ENCODE measurements at places on chromosomes 4 and X.

GRCh38 chr4:38982361-38983095 lies 49.7 kb downstream of the TMEM156 start:
- no peak for DNase-seq

GRCh38 chr4:148893095-148893494 lies 450.9 kb upstream of the NR3C2 start:
- DNase-seq: no peak

- DNase-seq: no peak
Observed at GRCh38 chr4:43339435-43339834, 446.9 kb downstream of the GRXCR1 start.

GRCh38 chr4:26082565-26082964 lies 168.5 kb downstream of the SMIM20 start:
- no peak for DNase-seq

- DNase-seq: no peak
Observed at GRCh38 chr4:141686879-141687278, 50.5 kb downstream of the IL15 start.

GRCh38 chr4:153099391-153100140 lies 104.7 kb upstream of the TRIM2 start:
- DNase-seq: no peak

DNA sequence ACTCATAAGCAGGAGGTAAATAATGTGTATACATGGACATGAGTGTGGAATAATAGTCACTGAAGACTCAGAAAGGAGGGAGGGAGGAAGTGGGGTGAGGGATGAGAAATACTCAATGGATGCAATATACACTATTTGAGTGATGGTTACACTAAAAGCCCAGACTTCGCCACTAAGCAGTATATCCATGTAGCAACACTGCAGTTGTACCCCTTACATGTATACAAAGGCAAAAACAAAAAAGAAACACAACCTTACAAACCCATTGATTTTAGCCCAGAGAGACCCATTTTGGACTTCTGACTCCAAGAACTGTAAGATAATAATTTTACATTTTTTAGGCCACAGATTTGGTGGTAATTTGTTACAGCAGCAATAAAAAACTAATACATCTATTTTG lies 51.5 kb downstream of the VMA21 start:
- no peak for DNase-seq

DNA sequence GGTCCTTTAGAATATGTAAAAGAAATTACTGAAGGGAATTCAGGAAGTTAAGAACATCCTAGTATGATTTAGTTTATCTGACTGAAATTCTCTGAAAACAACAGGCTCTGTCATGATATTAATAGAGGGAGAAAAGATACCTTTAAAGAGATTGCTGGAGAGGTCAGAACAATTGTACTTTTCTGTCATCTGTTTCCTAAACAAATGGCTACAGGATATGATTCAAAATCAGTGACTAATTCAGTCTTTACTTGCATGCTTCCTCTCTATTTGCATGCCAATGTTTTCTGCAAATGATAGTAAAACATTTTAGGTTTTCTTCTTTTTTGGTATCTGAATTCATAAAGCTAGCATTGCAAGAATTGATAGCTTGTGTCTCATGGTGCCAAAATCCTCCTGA lies 616.7 kb upstream of the PCDH7 start:
- no peak for DNase-seq

GRCh38 chrX:106039920-106040319 lies 1.4 kb upstream of the SERPINA7 start:
- DNase-seq: no peak

- DNase-seq: no peak
Observed at GRCh38 chr4:15695240-15695699, 7.6 kb upstream of the BST1 start.

DNA sequence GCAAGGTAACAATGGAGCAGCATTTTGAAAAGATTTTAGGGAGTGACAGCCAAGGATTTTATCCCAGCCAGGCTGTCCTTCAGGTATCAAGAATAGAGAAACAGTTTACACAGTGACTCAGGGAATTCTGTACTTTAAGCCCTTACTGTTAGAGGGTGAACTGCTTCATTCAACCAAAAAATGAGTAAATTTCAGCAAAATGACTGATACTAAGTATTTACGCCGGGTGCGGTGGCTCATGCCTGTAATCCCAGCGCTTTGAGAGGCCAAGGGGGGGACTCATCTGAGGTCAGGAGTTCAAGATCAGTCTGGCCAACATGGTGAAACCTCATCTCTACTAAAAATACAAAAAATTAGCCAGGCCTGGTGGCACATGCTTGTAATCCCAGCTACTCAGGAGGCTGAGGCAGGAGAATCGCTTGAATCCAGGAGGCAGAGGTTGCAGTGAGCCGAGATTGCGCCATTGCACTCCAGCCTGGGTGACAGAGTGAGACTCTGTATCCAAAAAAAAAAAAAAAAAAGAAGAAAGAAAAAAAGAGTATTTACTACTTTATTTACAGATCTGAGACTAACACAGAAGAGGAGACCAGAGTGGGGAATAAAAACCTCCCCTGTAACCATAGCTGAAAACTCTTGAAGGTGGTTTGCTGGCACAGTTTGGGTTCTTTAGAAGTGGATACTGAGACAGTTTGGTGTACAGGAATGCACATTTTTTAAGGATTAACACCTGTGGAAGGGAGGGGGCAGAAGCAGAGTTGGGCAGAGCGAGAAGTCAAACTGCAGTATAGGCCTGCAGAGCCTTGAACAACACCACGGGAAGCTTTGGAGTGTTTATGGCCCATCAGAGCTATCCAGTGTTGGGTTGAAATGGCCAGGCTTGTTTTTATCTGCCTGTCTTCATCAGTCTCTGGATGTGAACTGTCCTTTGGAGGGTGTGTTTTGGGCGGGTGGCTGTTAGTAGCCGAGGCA lies 40.5 kb downstream of the TMEM131L start:
- DNase-seq: no peak

- DNase-seq: no peak
Observed at GRCh38 chr4:36177946-36178345, 66.4 kb downstream of the ARAP2 start.

DNA sequence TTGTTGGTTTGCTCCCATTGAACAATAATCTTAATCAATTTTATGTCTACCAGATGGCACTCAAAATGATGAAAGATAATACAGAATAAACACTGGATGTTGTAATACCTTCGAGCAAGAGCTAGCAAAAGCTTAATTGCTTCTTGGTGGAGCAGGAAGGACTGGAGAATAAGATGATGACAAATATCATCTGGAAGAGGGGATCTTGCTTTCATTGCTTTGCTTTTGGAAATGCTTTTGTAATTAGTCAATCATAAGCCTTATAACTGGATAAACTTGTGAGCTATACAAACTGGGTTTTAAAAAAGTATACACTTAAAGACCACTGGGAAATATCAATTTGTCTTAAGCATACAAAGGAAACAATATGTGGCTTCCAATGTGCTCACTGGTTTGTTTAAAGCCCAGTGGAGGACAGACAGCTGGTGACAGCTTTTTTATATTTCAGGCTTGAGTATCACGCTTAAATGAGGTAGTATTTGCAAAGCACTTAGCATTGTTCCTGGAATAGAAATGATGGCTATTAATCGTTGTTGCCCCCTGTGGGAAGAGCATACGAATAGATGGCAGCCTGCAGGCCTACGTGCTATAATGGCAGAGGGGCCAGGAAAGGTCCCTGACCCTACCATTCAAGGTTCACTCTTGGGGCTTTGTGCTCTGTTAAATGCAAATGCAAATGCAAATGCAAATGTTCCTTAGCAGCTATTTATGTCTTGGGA lies 61.2 kb downstream of the TMEM150C start:
- DNase-seq: no peak

DNA sequence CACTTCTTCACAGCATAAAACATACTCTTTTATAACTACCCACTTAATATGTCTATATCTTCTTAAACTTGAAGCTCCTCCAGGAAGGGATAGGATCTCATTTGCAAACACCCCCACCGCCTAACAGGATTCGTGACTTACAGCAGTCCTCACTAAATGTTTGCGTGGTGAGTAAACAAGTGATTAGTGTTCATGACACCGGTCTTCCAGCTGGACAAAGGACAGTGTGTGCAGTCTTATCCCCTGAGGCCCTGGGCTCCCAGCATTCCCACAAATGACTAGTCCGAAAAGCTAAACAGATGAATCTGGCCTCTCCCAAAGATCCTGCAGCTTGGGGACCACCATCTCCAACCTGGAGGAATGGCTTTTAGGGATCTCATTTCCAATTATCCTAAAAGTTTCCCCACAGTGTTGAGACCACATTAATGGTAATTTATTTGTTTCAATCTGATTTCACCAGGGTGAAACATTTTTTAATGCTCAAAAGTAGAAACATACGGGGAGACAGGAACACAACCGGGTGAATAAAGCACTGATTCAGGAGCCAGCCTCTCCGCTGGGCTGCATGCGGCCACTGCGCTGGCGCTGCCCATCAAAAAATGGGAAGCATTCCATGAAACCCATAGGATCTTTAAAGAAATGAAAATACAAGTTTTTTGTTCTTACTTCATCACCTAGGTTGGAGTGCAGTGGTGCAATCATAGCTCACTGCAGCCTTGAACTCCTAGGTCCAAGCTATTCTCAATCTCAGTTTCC lies 69.2 kb downstream of the HADH start:
- no peak for DNase-seq

GRCh38 chr4:69058410-69059059 lies 37.7 kb upstream of the UGT2B7 start:
- DNase-seq: no peak

- no peak for DNase-seq
Observed at GRCh38 chrX:41655631-41656030, 33.1 kb upstream of the GPR34 start.

DNA sequence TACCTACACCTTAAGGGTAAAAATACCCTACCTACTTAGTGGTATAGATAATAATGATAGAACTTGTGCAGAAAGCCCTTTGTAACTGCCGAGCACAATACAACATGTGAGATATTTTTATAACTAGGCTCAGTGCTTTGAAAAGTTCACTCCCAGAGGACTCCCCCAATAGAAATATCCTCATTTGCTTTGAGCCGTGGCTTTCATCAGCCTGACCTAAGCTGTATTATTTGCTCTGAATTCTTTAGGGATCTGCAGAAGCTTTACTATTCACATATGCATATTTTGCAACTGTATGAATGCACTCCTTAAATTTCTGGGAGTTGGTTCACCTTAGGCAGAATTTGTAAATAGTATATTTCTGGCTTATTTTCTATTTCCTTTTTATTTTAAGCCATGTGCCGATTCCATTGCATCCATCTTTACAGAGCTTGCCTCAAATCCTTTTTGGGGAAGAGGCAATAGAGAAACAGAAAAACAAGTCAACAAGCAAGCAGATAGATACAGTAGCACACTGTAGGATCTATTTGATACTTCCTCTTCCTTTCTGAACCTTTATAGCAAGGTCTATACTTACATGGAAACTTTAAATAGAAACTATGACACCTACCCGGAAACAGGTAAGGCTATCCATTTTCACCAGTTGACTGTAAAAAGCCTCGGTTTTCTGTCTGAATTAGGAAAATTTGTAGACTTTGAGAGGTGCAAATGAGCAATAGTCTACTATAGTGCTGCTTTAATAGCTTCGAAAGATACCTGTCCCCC lies 242.5 kb upstream of the VCX3A start:
- DNase-seq: no peak

GRCh38 chrX:83521905-83522304 lies 13.8 kb downstream of the POU3F4 start:
- DNase-seq: no peak

- DNase-seq: no peak
Observed at GRCh38 chr4:3369781-3370674, 71.7 kb upstream of the HGFAC start.

DNA sequence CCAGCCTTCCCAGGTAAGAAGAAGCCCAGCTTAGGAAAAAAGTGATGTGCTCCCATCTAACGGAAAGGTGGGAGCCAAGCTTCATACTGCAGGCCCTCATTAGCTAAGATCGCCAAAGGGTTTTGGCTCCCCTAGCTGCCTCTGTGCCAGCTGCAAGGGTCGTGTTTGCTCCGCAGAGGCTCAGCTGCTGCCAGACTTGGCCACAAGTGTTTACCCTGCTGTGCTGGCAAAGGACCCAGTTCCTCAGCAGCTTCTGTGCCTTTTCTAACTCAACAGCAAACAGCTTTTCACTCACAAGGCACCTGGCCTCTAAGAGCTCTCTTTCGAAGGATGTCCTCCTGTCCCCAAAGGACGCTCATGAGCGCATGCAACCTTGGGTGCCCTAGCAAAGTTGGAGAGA lies 12.2 kb upstream of the VMA21 start:
- DNase-seq: no peak

DNA sequence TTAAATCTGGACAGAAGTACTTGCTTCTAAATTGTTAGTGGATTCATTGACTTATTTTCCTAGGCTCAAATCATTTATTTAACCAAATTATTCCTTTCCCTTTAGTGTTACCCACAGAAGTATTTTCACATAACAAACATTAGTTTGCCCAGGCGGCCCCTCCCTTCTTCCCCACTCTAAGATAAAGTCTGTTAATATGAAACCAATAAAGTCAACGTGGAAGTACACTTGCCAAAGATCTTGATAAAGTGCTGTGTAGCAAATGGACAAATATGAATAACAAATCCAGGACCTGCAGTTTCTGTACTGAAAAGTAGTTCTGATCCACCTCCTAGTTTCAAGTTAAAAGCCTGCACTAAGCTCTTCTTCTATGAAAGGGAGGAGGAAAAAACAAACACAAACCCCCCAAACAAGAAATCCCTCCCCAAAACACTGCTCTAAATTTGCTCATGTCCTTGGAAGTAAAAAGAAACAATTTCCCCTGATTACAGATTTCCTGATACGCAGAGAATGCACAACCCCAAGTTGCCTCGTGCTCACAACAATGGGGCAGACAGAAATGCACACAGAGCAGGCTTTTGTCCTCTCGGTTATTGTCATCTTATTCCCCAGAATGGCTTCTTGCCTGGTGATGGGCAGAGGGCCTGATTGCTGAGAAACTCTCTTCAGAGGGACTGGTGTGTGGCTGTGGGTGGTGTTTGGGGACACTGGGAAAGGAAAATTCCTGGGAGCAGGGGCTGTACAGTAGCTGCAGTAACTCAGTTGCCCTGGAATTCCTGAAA lies 23.2 kb downstream of the TMSB4X start:
- DNase-seq: no peak

DNA sequence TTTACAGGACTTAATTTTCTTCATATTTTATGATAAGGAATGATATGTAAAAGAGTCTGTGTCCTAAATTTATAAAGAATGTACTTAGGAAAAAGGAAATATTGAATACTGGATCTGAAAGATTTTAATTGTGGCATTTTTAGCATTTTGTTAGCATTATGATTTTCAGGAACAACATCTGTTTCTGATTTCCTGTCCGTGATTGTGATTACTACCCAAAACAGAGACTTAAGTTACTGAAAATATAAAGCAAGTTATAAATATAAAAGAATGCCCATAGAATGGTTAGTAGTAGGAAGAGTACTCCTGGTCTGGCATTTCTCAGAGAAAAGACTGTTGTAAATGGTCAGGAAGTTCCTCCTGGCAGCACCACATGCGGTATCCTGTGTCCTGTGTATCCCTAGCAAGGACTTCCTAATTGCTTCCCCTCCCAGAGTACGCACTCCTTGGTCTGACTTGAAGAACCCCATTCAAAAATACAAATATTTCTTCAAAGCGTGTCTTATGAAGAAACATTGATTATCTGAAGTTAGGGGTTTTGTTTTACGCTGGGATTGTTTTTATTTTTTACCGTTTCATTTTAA lies 88.9 kb downstream of the RS1 start:
- DNase-seq: no peak
